Suppressor macrophage treated with lipopolysaccharide for 1 hour (primary cell): ENCODE measurements at places on chromosomes 12 and 14.

DNA sequence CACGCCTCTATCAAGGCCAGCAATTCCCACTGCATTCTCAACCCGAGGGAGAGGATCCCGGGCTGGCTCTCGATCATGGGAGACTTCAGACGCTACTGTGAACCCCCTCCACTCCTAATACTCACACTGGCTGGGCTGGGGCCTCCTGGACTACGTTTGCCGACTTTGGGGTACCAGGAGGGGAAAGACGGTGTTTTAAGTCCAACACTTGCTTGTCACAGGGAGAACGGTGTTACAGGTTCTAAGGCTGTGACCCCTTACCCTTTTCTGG, 463 bp downstream of the NACA start:
- DNase-seq = no peak

DNA sequence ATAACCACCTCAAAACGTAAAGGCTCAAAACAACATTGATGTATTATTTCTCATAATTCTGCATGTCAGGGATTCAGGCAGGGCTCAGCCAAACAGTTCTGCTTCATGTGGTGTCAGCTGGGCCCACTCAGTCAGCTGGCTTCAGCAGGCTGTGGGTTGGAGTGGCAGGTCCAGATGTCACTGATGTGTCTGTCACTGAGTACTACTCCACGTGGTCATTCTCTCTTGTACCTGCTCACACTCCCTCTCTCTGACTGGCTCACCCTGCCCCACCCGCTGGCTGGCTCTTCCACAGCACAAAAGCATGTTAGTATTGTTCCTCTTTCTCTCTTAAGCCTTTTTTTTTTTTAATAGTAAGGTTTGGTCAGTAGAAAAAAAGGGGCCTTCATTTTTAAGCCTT, 182.4 kb downstream of the DICER1 start:
- no peak for DNase-seq

- peak; percentile 54 for DNase-seq
Observed at GRCh38 chr14:105050551-105050897, 14.7 kb downstream of the GPR132 start.

DNA sequence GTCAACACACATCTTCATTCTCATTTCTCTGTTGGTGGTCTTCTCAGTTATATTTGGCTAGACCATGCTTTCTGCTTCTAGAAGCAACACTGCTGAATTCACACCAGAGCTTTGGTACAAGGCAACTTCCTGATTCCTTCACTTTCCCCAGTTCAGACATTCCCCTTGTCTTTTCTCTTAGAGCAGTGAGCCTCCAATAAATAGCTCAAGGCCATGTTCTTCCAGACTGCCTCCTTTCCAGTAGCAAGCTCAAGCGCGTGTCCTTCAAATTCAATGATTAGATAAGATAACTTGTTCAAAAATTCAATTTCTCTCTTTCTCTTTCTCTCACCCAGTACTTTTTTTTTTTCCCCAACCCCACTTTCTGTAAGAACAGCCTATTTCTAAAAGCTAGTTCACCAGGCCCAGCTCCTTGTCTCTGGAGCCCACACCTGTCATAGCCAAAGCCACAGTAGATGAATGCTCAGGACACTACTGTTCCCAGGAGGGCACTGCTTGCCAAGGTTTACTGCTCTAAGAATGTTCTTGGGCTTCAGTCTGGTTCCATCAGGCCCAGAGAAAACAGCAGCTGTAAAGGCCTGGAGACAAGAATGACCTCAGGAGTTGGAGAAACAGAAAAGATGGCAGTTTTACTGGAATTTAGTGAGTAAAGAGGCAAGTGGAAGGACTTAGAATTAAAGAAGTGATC, 17.7 kb downstream of the TBK1 start:
- DNase-seq = no peak

GRCh38 chr12:46982629-46983392, 96.6 kb upstream of the PCED1B start:
- DNase-seq = no peak
